ENCODE measurements at places on chromosomes 16 and 17. TPM values are rescaled to one million over a fixed set of nuclear protein-coding genes. Genes with fewer than 3 reads are reported as not detected.

Gene COL1A1
- 11.4 TPM for total RNA-seq

DNA sequence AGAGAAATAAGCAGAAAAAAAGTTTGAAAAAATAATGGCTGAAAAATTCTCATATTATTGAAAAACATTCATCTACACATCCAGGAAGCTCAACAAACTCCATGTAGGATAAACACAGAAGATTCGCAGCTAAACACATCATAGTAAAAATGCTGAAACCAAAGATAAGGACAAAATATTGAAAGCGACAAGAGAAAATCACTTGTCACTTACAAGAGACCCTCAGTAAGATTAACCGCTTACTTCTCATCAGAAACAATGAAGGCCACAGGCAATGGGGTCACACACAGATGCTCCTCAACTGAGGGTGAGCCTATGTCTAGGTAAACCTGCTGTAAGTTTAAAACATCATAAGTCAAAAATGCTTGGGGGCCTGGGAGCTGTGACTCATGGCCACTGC is 38.1 kb upstream of the METRNL start:
- no peak for DNase-seq

Gene KRT33A
- total RNA-seq = not detected

GRCh38 chr16:56647641-56648431 is 3.9 kb upstream of the MT1B start:
- no peak for DNase-seq

- DNase-seq = no peak
Measured at GRCh38 chr16:69494991-69495392, 70.6 kb downstream of the CYB5B start.

Data from CD4-positive, alpha-beta T cell (primary cell).